Mammary epithelial cell (primary cell): ENCODE measurements at places on chromosomes 2 and 18.
A peak's percentile ranks its signal among the peaks of the same experiment; 100 is the strongest.

GRCh38 chr2:236570081-236570868 lies 650 bp downstream of the ACKR3 start:
- peak; percentile 8 for DNase-seq

- DNase-seq: peak; percentile 95
These were observed at the start of gene ORC2 for GRCh38 chr2:200963124-200963917. Gene ORC2, minus strand, starts transcription at chr2:200963660. Its CDS starts 5,537 bp downstream, at chr2:200958123.

DNA sequence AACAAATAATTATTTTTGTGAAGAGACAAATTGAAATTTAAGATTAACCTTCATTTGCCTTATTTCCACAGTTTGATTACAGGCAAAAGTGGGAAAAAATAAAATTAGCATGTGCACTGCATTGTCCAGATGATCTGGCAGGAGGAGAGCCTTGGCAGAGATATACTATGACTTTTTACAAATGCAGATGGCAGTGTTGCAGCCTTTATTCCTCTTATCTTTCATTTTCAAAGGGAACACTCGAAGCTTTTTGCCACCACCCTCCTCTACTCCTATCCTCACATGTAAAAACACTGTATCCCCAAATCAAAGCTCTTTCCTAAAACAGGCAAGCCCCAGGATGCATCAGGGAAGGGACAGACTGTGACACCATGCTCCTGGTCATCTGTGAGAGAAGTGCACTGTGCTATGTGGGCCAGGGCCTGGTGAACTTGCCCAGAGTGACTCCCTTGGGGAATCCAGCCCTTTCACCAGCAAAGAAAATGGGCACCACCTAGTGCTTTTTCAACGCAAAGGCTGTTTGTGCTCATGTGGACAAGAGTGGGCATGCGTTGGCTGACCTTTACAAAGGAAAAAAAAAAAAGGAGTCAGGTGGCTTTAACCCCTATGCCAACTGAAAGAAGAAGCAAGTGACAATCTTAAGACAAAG lies 74.7 kb upstream of the ETAA1 start:
- peak; percentile 73 for DNase-seq

- peak; percentile 62 for DNase-seq
These were observed 76.1 kb upstream of the PMAIP1 start for GRCh38 chr18:59823596-59824195.

- DNase-seq: no peak
These were observed 72.5 kb downstream of the ACKR3 start for GRCh38 chr2:236642125-236642524.

DNA sequence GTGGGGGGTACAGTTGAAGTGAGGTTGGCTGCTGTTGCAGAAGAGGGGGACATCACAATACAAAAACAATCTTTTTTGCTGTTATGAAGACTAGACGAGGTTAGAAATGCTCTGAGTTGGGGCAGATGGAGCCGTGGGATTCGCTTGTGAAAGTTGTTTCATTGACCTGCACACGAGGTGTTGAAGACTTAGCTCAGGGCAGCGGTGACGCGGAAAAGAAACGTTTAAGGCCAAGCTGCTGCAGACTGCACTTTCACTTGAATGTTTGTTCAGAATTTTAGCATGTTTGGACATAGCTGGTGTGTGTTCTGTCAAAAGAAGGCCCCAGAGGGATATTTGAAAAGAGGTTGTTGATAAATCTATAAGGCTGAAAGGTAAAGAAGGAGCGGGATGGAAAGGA lies 46.3 kb downstream of the MTCL1 start:
- DNase-seq: no peak

DNA sequence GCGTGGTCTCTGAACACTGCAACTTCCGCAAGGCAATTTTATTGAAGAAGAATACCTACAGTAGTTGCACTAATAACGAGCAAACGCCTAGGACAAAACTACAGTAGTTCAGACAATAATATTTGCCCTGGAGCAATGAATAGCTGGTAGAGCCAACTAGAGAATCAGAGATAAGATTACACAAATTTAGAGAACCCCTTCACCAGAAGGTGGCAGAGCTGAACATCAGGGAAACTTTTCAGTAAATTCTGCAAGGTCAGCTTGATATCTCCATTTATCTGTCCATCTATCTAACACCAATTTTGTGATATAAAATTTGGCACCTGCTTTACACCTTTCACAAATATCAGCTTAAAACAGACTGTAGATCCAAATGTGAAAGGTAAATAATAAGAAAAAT lies 43.8 kb downstream of the CDH19 start:
- peak; percentile 49 for DNase-seq

GRCh38 chr2:62435720-62436119 lies 70.3 kb downstream of the TMEM17 start:
- no peak for DNase-seq

GRCh38 chr2:85843543-85843942 lies 45.2 kb downstream of the ST3GAL5 start:
- no peak for DNase-seq

GRCh38 chr18:23871410-23871809 lies 143.1 kb upstream of the TTC39C start:
- DNase-seq: peak; percentile 99

DNA sequence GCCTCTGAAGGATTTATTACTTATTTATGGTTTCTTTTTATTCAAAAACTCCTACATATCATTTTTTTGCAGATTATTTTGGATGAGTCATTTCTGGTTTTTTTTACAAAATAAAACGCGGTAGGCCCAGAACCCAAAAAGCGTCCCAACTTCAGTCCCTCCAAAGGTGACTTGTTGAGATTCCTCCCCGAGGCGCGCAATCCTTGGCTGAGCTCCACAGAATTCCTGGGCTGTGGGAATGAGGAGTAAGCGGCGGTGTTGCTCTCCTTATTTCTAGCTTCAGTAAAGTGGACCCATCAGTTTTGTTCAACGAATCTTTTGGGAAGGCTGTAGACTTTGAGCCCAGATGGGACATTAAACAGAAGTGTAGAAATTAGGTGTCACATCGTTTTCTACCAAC lies 67.0 kb upstream of the RMP24 start:
- DNase-seq: no peak

DNA sequence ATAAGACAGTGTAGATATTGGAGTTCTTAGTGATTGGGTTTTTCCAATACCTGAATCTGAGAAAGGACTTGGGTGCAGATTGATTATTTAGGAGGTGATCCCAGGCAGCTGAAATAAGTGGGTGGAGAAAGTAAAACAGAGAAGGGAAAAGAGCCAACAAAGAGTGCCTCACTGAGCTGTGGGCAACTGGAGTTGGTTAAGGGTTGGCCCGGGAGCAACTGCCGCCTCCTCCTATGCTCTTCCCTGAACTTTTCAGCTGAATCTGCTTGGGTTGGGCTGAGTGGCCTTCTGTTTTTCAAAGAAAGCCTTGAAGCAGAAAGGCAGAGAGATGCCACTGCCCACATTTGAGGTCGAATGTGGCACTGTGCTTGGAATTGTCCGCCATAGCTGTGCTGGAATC lies 20.9 kb upstream of the CCDC150 start:
- no peak for DNase-seq

DNA sequence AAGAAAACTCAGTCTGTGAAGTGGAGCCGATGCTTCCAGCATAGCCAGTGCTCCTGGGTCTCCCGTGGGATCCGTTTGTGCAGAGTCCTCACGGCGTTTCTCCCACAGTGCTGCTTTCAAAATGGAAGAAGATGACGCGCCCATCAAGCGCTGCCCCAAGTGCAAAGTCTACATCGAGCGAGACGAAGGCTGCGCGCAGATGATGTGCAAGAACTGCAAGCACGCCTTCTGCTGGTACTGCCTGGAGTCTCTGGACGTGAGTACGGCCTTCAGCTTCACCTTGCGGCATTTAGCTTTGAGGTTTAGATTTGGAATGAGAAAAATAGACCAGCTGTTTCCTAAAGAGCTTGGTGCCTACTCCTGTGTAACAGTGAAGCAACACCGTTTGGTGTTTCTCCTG lies 107.0 kb downstream of the RNF144A start:
- no peak for DNase-seq

- DNase-seq: no peak
These were observed 10.3 kb upstream of the ALPK2 start for GRCh38 chr18:58639237-58639636.

GRCh38 chr2:146209842-146210275 lies 1635.0 kb upstream of the ACVR2A start:
- DNase-seq: no peak

DNA sequence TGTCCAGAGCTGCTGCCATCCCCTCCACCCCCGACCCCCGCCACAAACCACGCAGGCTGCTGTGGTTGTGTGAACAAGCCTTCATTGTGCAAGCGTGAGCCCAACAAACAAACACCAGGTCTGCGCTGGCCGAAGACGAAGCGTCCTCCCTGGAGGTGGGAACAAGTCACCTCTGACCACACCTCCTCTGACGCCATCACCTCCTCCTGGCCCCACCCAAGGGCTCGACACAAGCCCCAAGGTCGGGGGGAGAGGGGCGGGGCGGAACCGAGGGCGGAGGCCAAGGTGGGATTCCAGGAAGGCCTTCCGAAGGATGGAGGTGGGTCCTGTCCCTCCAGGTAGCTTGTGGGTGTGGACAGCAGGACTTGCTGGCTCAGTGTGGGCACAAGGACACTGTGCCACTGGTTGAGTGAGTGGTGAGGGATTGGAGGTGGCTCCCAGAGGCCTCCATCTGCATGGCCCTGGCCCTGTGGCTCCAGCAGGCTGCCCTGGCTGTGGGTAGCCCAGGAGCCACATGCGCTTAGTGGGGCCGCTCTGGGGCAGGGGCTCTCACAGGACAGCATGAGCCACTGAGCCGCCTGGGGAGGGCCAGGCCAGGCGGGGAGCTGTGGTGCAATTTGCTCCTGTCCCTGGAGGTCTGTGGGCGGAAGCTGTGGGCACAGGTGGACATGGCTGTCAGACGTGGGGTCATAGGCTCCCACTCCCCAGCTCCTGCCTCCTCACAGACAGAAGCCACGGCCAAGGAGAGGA lies 7.4 kb upstream of the GPR17 start:
- no peak for DNase-seq

GRCh38 chr2:177572236-177572671 lies 179.7 kb downstream of the AGPS start:
- peak; percentile 19 for DNase-seq

- DNase-seq: peak; percentile 19
These were observed 45.3 kb downstream of the LRPPRC start for GRCh38 chr2:43950383-43951008.

GRCh38 chr2:37267685-37268084 lies 36.2 kb downstream of the NDUFAF7 start:
- peak; percentile 7 for DNase-seq

DNA sequence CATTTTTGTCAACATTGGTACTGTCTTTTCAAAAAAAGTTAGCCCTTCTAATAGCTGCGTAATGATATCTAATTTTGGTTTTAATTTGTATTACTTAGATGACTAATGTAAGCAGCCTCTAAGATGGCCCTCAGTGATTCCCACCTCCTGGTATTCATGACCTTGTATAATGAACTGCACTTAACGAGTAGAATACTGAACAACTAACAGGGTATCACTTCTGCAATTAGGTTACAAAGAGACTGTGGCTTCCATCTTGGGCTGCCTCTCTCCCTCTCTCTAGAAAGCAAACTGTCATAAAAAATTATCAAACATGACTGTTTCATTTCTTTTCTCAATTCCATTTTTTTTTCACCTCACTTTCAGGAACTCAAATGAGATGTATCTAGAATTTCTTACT lies 120.9 kb downstream of the RNF152 start:
- no peak for DNase-seq

DNA sequence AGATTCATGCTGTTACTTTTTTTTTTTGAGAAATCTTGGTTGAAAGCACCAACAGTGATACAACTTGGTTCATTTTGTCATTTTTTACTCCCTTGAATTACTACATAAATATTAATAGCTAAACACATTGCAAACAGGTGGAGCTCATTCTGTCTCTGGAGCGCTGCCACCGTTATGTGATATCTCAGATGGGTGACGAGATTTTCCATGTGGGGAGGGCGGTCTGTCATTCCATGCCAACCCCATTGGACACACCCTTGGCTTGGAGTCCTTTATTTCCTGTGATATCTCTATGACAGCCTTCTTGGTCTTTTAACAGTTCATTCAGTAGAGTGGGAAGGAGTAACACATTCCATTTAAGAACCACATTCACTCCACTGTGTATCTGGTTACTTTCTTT lies 794.8 kb downstream of the SATB2 start:
- DNase-seq: no peak

DNA sequence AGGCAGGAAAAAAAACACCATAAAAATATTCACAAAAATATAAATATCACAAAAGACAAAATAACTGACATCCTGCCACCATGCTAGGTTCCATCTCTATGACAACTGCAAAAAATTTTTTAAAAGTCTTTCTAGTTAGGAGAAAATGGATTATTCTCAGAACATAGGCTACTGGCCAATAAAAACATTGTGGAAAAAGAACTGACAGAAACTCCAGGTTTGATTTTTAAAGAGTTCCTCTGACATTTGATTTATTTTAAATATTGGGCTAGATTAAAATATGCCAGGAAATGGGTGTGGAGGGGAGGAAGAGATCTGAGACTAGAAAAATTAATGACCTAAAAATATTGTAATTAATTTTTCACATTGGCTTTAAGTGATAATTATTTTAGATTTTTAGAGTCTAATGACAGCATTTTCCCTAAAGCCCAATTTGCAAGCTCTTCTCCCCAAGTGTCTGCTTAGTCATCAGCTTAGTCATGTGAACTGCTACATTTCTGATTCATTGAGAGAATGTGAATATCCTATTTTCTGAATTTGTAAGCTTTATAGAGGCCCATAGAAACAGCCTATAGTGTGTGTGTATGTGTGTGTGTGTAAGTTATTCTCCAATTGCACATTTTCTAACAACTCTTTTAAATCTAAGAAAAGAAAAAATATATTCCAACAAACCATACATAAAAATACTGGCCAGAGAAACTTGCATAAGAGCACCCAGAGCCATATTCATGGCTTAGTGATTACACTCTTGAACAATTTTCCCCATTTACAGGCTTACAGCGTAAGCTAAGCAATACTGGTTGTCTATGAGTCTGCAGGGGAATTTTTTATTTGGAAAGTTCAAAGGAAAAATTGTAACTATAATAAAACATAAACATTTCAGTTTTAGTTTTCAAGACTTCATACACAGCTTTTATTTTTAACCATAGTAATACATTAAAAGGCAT lies 48.4 kb downstream of the TMEFF2 start:
- DNase-seq: peak; percentile 53

GRCh38 chr2:73185965-73186364 lies 16.4 kb upstream of the NOTO start:
- DNase-seq: no peak

GRCh38 chr2:54387059-54387991 lies 68.8 kb upstream of the SPTBN1 start:
- no peak for DNase-seq
